ENCODE measurements at places on chromosomes 4 and X.

DNA sequence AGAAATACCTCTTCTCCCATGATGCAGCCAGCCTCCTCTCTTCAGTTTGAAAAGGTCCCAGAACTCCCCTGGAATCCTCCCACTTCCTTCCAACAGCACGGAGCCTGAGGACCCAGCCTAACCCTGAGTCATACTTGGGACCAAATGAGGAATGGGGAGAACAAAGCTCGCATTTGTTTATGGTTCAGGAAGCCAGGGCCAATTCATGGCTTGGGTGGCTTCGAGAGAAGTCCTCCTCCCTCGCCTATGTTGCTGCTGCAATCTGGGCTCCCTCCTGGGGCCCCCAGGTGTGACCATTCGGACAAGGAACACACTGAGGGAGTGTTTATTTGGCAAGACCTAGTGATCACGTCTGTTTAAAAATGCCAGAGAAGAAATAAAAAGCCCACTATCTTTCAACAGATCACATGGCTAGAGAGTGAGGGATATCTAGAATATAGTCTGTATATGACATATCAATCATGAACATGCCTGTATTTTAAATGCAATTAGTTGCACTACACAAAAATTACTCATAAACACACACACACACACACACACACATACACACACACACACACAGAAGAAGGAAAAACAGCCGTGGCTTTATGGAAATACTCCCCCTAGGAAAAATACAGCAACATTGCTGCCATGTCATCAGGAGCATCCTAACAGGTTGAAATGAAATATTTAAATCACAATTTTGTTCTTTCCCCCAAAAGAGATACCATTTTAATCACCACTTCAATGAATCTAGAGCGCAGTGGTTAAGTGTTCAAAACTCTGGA lies 155.7 kb upstream of the MAP3K15 start:
- no peak for DNase-seq

- no peak for DNase-seq
Measured at GRCh38 chrX:119541188-119541587, 24.0 kb downstream of the STEEP1 start.

DNA sequence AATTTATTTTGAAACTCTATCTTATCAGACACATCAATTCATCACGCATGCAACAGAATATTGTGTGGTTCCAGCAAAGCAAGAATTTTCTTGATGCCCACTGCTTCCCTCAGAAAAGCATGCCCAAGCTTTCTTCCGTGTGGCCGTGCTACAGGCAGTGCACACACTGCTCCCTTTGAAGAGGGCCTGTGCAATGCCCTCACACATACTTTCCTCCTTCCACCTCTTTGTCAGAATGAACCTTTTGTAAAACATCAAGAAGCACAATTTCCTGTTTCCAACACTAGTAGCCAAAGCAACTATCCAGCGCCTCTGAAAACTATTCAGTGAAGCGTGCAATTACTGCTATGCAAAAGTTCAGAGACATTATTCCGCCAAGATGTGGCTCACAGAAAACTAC lies 201.7 kb downstream of the NLGN4X start:
- DNase-seq: no peak

DNA sequence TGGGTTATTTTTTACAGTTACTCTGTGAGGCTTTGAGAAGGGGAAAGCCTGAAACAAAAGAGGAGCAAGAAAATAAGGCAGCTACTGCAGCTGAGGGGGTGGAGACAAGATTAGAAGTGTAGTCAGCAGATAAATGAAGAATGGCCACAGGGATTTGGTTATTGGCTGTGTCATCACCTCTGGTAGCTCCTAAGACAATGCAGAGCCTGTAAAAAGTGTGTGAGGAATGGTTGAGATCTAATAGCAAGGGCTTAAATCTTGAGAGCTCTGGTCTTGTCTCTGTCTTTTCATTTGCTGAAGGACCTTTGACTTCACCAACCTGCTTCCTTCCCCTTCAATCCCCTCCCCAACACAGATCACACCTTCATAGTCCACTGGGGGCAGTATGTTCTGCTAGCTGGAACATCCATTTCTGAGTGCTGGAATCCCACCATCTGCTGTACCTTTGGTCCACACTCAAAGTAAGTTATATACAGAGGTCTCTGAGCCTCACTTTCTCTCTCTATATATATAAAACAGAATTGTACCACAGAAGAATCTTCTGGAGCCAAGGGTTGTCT lies 213.7 kb upstream of the ZIC3 start:
- DNase-seq: no peak

DNA sequence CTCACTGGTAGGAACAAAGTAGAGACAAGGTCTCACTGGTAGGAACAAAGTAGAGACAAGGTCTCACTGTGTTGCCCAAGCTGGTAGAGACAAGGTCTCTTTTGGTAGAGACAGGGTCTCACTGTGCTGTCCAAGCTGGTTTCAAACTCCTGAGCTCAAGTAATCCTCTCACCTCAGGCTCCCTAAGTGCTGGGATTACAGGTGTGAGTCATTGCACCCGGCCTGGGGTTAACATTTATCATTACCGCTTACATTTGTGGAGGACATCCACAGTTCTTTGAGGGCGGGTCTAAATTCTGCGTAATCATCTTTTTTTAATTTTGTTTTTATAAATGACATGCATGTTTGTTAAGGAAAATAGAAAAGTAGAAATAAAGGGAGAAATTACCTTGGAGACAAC lies 12.0 kb downstream of the RAB33B start:
- DNase-seq: no peak

DNA sequence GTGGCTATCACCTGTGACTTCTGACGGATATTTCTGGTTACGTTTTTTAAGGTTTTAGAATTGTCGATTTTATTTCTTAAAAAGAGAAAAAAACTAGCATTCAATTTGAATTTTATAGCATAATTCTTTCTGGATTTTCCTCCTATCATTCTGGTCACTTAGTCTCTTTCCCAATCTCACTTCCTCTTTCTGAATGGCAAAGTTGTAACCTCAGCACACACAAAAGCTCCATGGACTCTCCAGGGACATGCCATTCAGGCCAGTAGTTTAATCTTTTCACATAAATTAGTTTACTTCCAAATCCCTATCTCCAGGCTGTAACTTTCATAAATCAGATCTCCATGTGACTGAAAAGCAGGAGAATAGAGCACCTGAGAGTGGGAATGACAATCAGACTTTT lies 110.7 kb downstream of the ARAP2 start:
- DNase-seq: peak; percentile 32

DNA sequence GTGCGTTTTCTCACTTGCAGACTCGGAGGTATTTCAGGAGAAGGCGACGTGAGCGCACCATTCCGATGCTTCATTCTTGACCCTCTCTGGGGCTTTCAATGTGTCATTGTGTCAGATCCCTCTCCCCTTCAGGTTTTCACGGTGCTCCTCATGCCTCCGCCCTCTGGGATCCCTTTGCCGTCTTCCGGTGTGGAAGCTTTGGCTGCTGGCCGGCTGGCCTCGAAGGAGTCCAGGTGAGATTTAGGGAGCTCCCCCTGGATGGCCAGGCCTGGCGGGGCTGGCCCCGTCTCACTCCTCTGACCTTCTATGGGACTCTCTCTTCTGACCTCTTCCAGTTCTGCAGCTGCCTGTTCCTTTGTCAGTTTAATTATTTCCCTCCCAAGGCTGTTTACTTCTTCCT lies 12.9 kb downstream of the SOD3 start:
- DNase-seq: no peak

- DNase-seq: no peak
Measured at GRCh38 chr4:5719350-5720055, 8.5 kb downstream of the EVC start.
